CD4-positive, alpha-beta T cell treated with Interleukin-6 for 4 hours (primary cell): ENCODE measurements at places on chromosomes 6 and 20.

- DNase-seq = peak; percentile 32
These were observed 92.5 kb downstream of the TCP11 start for GRCh38 chr6:35048631-35049083.

DNA sequence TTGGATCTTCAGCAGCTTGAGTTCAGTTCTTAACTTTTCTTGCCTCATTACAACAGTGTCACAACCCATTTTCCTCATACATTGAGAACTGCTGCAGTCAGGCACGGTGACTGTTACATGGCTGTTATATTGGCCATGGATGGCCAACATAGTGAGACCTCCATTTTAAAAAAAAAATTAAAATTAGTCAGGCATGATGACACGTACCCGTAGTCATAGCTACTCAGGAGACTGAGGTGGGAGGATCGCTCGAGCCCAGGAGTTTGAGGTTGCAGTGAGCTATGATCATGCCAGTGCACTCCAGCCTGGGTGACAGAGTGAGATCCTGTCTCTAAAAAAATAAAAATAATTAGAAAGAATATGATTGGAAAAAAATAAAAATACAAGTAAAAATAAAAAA is 9.9 kb upstream of the MMP24 start:
- no peak for DNase-seq

DNA sequence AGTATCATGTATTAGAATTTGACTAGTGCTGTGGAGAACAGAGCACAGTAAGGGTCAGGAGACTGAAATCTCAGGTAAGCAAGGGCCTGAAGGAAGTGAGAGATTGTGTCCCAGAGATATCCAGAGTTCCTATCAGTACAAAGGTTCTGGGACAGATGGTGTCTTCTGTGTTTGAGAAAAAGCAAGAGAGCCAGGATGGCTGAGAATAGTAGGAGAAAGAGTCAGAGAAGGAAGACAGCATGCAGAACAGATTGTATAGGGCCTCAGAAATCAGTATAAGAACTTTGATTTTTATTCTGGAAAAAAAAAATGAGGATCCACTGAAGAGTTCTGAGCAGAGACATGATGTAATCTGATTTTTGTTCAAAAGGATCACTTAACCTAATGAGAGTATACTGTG is 74.8 kb upstream of the PLN start:
- DNase-seq = no peak

GRCh38 chr6:45657226-45657625 is 279.5 kb upstream of the SUPT3H start:
- DNase-seq = no peak

DNA sequence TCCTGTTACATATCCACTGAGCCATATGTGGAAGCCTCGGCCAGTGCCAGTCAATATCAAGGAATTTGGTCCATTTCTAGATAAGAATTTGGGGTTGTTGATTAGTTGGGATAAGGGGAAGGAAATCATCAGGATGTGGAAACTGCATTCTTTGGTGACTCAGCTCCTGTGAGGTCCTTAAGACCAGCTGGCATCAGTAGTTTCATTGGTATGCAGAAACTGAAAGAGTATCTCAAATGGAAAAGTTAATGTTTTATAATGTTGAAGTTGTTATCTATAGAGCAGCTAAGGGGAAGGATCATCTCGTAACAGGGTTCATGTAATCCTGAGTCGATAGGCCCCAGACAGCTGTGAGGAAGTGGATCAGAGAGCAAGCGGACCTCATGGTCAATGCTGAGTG is 87.9 kb upstream of the PRND start:
- DNase-seq = no peak

DNA sequence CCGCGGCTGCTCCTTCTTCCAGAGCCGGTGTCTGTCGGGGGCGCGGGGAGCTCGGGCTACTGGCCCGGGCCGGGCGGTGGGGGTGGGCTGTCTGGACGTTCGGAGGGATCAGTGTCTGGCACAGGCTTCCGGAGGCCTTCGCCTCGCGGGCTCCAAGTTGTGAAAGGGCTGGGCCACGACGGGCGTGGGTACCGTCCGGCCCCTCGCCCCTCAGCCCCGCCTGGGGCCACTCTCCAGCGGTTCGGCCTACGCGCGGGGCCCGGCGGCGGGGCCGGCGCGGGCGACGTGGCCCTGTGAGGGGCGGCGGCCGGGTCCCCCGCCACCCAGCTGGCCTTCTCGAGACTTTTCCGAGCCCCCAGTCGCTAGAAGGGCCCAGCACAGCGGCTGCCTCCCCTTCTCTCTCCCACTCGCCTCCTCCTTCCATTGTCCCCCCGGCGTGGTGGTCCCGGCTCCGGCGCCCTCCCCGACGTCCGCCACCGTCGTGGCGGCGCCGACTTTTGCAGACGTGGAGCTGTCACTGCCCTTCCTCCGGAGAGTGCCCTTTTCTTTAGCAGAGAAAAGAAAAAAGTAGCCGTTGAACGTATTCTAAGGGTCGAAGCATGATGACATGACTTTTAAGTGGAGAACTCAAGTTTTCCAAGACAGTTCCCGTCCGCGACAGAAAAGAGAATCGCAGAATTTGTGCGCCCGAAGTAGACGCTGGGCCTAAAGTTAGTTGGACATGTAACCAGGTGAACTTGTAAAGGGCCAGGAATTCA is 571 bp downstream of the ITCH start:
- DNase-seq = no peak

GRCh38 chr6:108872575-108872974 is 24.4 kb downstream of the ARMC2 start:
- no peak for DNase-seq

DNA sequence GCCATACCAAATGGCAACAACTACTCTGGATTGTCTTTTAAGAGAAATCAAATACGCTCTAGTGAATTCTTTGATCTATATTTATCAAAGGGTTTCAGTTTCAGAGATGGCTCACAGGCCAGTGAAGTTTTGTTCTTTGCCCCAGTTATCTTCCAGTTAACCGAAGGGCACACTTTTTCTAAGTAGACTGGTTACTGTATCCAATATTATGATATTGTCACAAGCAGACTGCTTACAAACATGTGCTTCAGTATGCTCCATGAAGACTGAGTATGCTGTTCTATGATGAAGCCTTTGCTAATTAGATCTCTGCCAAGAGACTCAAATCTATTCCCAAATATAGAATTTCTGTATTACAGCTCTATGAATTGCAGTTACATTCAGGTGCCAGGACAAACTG is 181.1 kb downstream of the REV3L start:
- no peak for DNase-seq

GRCh38 chr20:32532246-32532645 is 52.9 kb downstream of the NOL4L start:
- DNase-seq = no peak

DNA sequence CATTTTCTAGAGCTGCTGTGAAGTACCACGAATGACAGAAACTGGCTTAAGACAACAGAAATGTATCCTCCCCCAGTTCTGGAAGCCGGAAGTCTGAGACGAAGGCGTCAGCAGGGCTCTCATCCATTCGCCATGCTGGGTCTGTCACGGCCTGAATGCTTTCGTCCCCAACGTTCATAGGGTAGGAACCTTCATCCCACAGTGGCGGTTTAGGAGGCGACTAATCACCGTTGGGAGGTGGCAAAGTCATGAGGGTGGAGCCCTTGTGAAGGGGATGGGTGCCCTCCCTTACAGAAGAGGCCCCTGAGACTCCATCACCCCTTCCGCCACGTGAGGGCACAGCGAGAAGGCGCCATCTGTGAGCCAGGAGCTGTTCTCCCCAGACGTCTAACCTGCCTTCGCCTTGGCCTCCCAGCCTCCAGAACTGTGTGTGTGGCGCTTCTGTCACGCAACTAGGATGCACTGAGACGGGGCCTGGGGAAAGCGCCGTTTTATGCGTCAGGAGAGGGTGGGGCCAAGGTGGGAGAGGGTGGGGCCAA is 250.3 kb downstream of the TTLL2 start:
- no peak for DNase-seq

GRCh38 chr6:138026342-138026741 is 80.9 kb downstream of the PERP start:
- DNase-seq = no peak

DNA sequence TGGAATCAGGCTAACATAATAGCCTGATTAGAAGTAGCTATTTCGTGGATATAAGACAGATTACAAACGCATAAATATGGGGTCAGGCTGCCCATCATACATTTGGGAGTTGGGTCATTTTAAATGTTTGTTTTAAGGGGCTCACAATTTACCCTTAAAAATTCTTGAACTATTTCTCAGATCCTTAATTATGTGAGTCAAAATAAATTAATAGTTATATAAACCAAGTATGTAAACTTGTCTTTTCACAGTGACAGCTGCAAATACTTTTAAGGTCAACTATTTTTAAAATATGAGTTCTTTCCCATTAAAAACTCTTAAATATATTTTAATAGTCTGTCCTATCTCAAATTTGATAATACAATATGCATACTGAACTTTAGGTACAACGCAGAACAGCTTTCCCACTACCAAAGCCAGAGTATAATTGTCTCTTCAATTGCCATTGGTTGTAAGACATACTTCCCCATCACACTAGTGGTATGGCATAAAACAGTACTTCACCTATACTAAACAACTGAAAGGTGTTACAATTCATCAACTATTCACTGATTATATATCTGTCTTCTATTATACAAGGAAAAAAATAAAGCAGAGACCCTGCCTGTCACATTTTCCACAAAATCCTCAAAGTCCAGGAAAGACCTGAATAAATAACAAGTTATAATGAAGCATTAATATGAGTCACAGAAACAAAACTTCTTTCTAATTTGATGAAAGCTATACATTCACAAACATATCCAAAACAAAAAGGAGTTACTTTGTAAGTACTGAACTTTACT is 80.8 kb upstream of the COL21A1 start:
- DNase-seq = no peak

DNA sequence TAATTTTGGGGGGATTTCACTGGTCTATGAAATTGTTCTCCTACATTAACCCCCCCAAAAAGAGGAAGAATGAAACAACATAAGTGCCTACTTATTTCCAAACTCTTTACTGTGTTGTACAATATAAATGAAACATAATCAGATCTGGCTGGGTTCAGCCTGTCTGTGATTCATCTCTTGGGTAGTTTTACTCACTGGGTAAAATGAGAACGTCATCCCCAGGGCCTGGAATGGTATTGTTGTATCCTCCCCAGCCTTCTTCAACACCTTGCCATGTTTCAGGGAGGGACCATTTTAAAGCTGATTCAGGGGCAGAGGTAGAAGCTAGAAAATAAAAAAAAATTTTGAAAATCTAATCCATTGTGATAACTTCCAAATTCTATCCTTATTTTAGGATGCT is 256.7 kb downstream of the PKHD1 start:
- no peak for DNase-seq

DNA sequence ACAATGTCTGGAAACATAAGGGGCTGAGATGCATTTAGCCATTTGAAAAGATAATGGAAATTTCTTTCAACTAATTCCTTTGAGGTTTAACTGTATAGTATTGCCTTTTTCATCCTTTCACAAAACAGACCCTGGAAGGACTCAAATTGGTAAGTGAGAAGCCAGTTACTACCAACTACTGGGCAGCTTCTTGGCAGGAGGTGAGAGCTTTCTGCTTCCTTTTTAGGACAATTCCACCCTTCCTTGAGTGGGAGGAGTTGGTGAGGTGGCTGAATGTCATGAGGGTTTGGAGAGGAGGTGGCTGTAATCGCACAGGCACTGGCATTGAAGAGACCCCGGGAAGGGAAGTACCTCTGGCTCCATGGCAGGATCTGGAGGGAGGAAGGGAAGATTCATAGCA is 341.1 kb downstream of the NRN1 start:
- DNase-seq = no peak

- DNase-seq = no peak
These were observed 3.7 kb upstream of the IP6K3 start for GRCh38 chr6:33750244-33750991.

GRCh38 chr6:34877869-34878485 is 9.9 kb downstream of the TAF11 start:
- no peak for DNase-seq

- no peak for DNase-seq
These were observed 160.6 kb upstream of the HSF2 start for GRCh38 chr6:122238861-122239260.
